ENCODE measurements at places on chromosomes 13 and 19.

DNA sequence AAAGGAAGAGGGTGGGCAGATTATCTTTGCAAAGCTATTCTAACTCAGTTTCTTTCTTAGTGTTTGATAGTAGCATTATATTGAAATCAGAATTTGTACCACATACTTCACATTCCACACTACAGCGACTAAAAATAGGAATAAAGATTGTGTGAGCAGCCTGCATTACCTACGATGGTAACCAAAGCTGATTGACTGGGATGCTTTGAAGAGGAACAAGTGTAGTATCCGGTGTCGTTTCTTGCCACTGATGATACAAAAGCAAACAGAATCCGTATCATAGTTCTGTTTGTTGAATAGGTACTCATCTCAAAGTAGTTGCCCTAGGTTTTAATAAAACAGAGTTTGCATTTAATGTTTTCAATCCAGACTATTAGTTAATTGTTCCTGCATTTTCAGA is 51.2 kb downstream of the FLT3 start:
- no peak for DNase-seq

GRCh38 chr19:40232479-40232878 is 6.0 kb upstream of the CCNP start:
- no peak for DNase-seq

DNA sequence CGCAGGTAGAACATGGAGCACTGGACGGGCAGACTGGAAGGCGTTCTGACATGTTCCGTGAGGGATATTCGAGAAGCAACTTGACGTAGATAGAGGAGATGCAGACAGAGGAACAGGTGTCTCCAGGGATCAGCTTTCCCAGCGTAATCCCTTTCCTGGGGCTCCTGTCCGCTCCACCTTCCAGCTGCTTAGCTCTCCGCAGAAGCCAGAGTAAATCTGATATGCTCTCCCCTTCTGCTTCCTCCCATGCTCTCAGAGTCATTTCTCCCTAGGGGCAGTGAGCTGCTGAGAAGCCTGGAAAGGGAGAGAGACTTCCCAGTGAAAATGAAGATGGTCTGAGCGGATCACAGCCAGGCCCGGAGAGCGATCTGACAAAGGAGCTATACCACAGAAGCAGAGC is 23.0 kb upstream of the OLFM4 start:
- no peak for DNase-seq

- DNase-seq = no peak
These were observed 14.9 kb upstream of the IL4I1 start for GRCh38 chr19:49911381-49912145.

GRCh38 chr19:15199661-15200552 is 888 bp downstream of the NOTCH3 start:
- no peak for DNase-seq

GRCh38 chr19:51479531-51480331 is 1.4 kb downstream of the CEACAM18 start:
- DNase-seq = no peak

GRCh38 chr13:41267106-41267505 is 3.7 kb upstream of the MTRF1 start:
- no peak for DNase-seq

DNA sequence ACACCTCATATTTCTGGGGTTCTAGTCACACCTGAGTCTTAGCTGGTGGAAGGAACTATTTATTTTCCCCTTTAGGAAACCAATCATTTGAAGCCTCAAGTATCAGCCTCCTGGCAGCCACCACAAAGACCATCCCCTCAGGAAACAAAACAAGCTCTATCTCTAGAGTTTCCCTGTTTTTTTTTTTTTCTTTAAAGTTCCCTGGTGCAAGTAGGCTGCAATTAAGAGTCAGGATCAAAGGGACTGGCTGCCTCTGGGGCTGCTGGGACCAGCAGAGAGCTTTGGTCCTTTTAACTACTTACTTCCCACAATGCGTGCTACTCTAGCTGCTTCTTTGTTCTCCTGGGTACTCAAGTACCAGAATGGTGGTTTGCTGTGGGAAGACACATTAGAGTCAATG is 11.4 kb downstream of the MBNL2 start:
- no peak for DNase-seq

- DNase-seq = no peak
These were observed 6.8 kb upstream of the NECTIN2 start for GRCh38 chr19:44839276-44839675.

GRCh38 chr13:79710376-79710775 is 229.4 kb downstream of the NDFIP2 start:
- no peak for DNase-seq

DNA sequence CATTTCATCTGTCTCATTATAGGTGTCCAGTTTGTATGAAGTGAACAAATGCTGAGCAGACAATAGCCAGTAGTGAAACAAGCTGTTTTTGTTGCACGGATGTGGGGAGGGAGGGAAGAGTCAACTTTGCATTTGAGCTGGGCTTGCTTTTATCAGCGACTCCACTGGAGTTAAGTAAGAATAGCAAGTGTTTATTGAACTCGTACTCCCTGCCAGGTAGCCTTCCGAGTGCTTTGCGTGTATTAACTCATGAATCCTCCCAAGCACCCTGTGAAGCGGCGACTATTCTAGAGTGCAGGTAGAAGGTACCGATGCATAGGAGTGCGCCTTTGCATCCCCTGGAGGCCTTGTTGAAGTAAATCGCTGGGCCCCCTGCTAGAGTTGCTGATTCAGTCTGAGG is 4.7 kb upstream of the ZNF444 start:
- no peak for DNase-seq

- DNase-seq = no peak
These were observed 76.6 kb downstream of the DGKH start for GRCh38 chr13:42125046-42125445.

DNA sequence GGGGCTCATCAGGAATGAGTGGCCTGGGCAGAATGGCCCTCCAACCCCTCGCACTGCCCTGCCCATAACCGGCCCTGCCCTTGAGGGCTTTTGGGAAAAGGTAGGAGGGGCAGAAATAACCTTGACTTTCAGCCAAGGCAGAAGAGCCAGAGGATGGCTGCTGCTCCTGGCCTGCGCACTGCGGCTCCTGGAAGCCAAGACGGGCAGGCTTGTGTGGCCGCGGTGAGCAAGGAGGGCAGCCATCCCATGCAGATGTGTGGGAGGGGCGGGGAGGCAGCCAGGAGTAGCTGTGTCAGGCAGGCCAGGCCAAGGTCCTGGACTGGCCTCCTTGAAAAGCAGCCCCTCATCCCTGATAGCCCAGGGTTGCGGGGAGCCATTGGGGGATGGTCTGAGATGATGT is 57.6 kb upstream of the URI1 start:
- no peak for DNase-seq

DNA sequence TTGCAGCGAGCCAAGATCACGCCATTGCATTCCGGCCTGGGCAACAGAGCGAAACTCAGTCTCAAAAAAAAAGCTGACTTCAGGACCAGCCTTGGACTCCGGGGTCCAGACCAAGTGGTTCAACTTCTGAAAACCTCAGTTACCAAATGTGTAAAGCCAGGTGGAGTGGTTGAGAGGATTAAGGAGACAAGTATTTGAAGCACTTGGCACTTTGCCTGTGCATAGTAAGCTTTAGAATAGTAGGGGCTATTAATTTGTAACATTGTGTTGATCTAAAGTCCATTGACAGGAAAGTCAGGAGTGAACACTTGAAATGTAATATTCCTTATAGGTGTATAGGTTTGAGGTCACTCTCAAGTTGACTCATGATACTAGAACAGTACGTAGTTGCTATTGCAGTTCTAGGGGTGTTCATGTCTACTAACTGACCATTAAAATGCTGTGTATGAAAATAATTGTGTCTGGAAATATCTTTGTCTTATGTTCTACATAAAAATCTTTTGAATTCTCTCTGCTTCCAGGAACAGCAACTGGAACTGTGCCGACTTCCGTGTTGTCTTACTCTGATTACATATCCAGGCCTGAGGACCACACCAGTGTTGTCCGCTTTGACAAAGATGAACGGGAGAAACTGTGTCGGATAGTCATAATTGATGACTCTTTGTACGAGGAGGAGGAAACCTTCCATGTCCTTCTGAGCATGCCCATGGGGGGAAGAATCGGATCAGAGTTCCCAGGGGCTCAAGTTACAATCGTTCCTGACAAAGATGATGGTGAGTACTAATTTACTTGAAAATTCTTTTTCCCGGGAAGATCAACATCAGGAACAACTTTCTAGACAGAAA is 97.4 kb downstream of the FREM2 start:
- no peak for DNase-seq
